ENCODE measurements at places on chromosomes 3 and 15. TPM values are rescaled to one million over a fixed set of nuclear protein-coding genes. Genes with fewer than 3 reads are reported as not detected.

DNA sequence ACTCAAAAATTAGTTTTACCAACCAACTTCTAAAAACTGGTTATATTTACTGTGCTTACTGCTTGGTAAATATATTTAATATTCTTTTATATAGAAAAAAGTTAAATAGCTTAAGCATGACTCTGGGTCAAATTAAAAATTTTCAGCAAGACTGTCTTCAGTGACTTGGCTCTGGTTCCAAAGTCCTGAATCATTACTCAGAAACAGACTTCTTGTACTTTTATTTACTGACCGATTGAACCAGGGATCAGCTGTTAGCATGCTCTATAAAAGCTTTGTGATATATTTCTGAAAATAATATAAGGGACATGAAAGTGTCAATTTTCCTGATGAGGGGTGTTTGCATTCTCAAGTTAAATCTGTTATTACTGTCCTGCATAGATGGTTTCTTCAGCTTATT is 164.3 kb downstream of the MCTP2 start:
- DNase-seq: no peak

DNA sequence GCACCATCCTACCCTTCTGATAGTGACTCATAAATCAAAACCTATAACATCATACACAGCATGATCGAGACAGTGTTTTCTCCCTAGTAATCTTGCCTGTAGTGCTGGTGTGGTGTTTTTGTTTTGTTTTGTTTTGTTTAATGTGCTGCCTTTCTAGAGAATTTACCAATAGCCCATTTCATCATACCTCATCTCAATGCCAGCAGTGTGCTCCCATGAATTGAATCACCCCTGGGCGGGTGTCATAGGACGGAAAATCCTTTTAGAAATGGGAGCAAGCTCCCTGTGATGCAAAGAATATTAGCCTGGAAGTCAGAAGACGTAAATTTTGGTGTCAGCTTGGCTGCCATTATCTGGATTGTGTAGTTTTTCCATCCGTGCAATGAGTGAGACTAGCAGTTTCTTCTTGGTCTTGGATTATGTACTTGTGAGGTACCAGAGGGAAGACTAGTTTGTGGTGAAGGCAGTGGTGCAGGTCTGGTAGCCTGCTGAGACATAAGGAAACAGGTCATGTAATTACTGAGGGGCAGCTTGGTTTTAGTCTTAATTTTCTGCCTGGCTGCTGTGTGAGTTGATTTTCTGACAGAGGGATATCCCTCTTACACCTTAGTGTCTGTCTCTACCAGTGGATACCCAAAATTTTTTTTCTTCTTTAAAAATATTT is 29.9 kb downstream of the IGSF10 start:
- DNase-seq: no peak

The ZNF621 gene
- total RNA-seq: 12.4 TPM

The PLSCR5 gene
- not detected for total RNA-seq

DNA sequence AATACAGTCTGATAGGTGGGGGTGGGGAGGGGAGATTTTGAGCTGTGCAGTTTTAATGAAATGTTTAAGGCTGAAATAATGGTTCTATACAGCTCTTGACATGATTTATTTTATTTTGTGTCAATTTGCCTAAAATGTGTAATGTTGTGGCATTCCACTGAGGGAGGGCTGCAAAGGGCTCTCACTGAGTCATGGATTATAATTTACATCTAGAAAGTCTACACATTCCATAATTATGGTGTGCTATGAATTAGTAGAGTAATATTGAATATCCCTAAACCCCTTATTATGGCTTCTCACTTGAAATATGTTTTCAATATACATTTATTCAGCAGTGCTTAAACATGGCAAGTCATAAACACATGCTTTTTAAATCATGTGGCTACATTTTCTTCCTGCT is 103.9 kb downstream of the RARB start:
- no peak for DNase-seq

- no peak for DNase-seq
Observed at GRCh38 chr3:25381083-25381482, 47.0 kb upstream of the RARB start.

DNA sequence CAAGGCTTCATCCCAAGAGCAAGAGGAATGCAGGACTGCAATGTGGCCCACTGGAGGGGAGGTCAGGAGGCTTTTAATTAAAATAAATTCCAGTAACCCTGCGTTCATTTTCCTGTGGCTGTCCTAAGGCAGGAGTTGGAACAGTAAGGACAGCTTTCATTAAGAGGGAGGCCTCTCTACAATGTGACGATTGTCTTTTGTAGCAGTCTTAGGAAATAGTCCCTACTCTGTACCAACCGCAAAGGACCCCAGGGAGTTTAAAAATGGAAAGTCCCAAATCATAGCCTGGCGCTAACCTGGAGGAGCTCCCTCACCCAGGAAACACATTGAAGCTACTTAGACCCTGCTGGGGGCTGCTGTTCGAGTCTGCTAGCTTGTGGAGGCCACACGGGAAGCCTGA is 62.8 kb downstream of the SYNM start:
- no peak for DNase-seq

DNA sequence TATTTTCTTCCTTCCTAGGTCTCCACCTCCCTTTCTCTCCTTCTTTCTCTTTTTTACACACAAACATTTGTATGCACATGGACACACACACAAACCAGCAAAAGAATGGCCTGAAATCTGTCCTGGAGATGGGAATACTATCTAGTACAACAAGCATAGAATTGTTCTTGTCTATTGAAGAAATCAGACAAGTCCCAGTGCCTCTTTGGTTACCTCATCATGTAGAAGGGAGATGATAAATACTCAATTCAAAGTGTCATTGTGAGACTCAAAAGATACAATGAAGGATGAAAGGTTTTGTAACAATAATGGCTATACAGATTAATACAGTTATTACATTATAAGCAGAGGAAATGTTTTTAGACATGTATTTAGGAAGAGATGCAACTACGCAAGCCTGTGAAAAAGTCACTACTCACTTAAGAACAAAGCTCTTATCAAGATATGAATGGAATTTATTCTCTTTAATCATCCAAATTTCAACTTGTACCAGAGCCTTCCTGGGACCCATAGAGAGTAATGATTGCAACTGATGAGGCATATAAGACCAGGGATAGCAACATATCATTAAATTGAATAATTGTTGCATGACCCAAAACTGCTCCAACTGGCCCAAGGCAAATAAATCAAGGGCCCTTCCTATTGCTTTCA is 43.2 kb downstream of the P3H2 start:
- no peak for DNase-seq

All from left cardiac atrium (tissue), 4 donors.